ENCODE measurements at places on chromosomes 7 and 10.
A peak's percentile ranks its signal among the peaks of the same experiment; 100 is the strongest.

DNA sequence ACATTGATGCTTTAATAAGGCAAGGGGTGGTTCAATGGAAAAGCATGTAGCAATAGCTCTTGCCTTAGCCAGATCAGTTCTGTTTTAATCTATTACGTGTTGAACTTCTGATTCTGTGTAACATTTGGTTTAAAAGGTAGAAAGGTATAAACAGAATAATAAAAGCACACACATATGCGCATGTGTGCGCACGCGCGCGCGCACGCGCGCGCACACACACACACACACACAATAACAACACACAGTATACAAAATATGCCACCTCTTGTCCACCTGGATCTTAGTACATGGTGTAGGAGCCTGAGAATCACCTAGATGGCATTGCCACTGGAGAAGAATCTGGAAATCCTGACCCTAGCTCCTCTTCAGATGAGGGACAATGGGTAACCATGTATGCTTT lies 49.6 kb upstream of the TEX47 start:
- no peak for DNase-seq

GRCh38 chr7:72003236-72003635 lies 408.9 kb downstream of the CALN1 start:
- no peak for DNase-seq

- no peak for DNase-seq
These were observed 118.3 kb downstream of the DIP2C start for GRCh38 chr10:571166-571565.

GRCh38 chr7:94452239-94452638 lies 57.4 kb upstream of the CASD1 start:
- DNase-seq, result no peak

GRCh38 chr7:157859915-157860314 lies 523.1 kb downstream of the DNAJB6 start:
- DNase-seq, result no peak

DNA sequence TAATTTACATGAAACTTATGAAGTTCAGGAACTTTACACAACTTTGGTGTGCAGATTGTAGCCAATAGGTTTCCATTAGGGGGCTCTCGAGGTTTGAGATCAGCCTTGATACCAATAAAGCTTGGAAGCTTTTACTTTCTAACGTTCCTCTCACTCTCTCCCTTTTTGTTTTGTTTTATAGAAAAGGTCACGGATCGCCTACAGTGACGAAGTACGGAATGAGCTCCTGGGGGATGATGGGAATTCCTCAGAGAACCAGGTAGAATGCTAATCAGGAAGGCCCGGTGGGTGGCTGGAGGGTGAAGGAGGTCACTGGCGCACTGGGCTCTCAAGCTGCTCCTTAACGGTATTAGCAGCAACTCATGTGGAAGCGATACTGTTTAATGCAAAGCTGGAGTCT lies 79.9 kb downstream of the VTI1A start:
- no peak for DNase-seq

GRCh38 chr10:22962817-22963216 lies 35.0 kb downstream of the ARMC3 start:
- no peak for DNase-seq

DNA sequence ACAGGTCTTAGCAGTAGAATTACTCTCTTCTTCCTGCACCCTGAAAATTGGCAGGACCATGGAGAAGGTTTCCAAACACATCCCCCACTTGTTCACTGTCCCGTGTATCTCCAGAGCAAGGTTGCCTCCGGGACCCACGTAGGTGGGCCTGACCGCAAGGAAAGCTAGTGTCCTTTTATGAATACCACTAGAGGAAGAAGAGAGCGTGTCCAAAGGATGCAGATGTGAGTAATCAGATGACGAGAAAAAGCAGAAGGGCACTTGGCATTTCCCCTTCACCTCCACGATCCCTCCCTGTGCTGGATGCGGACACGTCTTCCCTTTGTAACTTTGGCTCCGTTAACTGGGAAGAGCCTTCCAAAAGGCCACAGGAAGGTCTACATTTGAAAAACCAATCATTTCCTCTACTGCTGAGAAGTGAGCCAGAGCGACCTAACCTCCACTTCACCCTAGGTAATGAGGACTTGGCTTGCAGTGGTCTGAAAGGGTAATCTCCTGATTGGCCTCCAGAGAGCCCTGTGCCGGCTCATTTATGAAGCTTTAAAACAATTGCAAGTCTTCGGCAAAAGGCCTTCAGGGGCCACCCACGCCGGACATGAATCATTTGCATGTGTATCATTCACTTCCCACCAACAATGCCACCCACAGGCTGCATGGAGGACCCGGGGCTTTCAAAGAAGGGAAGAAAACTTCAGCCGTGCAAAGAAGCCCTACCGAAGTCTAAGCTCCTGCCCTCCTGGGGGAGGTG lies 55.4 kb downstream of the LYZL1 start:
- DNase-seq, result no peak

DNA sequence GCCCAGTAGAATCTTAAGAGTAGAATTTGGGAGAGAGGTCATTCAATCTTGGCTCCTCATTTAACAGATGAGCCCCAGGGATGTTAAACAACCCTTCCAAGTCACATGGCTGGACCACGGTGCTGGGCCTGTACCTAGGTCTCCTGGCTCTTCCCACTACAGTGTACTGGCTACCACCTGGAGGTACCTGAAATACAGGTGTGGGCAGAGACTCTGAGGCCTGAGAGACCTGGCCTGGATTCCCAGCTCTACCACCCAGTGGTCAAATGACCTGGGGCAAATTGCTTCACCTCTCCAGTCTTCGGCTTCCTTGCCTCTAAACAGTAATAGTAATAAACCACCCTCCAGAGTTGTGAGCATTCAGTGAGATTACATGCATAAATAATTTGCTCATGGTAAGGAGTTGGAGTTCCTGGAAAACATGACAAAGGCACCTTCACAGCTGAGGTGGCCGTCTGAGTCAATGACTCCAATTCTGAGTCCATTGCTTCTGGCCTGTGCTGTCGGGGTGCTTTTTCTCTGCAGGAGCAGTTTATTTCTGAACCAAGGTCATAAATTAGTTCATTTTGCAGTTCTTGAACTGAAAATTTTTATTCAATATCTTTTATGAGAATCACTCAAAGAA lies 2.7 kb downstream of the GOT1 start:
- no peak for DNase-seq

DNA sequence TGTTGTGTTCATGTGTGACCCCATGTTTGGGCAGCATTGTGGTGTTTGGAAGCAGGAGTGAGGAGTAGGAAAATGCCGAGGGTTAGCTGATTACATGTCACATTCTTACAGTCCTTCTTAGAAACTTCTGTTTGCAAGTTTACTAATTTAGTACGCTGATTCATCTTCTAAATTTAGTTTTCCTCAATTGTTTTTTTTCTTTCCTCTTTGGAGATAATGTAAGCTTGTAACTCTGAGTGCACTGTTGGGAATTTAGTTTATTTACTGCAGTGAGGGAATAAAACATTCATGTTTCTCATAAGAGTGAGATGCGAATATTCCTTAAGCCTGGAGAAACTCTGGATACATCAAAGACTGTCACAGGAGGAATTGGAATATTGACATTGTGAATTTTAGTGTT lies 135.0 kb downstream of the NT5C2 start:
- no peak for DNase-seq

GRCh38 chr10:13961097-13961496 lies 369.6 kb downstream of the FRMD4A start:
- DNase-seq, result no peak

DNA sequence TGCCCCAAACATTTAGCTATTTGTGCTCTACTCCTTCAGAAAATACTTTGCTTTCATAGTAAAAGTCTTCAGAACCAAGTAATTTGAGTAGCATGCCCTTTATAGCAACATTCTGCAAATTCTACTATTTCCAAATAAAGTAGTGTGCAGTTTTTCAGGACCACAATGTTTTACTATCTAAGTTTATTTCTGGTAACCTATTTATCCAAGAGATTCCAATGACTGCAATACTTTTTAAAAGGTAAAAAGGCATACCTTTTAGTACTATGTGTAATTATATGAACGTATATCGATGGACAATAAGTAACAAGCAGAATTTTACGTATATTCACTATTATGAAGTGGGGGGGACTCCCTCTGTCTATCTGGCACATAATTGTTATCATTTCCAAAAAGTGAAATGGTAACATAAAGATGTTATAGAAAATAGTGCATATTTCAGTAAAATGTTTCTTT lies 6.9 kb upstream of the CAV2 start:
- no peak for DNase-seq

- no peak for DNase-seq
These were observed 47.3 kb upstream of the INSYN2A start for GRCh38 chr10:127243490-127244272.

- no peak for DNase-seq
These were observed 68.0 kb downstream of the PIP4K2A start for GRCh38 chr10:22646388-22646853.

- no peak for DNase-seq
These were observed 184.5 kb upstream of the RNF32 start for GRCh38 chr7:156456032-156456431.

DNA sequence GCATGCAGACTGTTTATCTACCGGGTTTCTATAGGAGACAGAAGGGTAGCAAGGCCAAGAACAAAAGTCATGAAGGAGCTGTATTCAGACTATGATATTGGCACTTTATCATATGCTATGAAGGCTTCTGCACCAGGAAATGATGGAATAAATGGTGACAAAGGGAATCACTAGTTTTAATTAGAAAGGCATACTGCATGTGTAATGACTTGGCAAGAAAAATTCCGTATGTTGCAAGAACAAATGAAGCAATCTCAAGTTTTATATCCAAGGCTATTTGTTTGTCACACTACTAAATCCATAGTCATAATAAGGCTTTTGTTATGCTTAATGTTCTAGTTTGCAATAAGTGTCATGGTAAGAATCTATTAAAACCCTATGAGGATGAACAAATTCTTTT lies 230.9 kb downstream of the ZEB1 start:
- DNase-seq, result no peak

DNA sequence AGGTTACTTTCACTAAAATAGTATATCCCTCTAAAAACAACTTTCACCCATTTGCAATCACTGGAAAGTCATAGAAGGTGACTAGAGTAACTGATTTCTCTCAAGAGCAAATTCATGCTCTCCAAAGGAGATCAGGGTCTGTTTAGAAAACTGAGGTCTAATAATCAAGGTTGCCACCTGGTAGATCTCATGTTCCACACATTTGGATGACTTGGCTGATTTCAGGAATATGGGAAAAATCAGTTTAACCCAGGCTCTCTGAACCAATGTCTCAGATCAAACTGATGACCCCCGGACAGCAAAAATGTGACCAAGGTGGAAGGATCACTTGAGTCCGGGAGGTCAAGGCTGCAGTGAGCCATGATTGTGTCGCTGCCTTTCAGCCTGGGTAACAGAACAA lies 562.4 kb upstream of the C7orf33 start:
- DNase-seq, result no peak

DNA sequence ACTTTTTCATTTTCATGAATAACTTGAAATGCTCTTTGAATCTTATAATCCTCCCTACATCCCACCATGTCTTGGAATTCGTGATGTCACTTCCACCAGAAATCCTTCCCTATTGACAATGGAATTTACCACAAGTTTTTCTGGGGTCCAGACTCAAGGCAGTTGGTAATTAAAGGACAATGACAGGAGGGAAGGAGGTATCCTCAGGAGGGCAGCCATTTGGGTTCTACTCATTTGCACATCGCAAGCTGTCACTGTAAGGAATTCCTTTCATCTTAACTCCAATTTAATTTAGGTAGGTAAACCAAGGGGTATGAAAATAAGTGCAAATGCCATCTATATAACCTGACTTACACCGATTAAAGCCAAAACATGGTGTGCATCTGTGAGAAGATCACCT lies 21.9 kb downstream of the LRRC17 start:
- no peak for DNase-seq

GRCh38 chr7:129162732-129163131 lies 18.2 kb downstream of the TSPAN33 start:
- DNase-seq, result no peak

DNA sequence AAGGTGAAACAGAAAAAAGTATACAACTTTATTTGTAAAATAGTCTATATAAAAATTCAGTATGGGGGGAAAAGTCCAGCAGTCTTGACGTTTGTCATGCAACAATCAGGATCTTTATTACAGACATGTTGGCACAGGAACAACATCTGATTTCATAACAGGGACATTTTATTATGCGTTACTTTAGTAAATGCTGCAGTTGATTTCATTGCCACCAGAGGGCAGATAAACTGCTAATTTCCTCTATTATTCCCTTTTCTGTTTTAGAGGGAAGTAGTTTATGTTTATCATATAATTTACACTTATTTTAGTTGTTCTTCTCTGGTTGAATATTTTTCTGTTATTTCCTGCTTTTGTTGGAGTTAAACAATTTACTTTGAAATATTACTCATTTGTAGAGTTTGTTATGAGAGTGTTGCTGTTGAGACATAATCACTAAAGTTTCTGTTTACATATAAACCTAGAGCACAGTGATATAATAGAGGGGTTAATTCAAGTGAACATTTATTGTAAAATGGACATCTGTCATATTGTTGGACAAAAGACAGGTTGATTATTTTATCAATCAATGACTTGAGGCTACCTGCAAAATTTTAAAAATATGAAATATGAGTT lies 3.3 kb downstream of the PLXDC2 start:
- peak; percentile 95 for DNase-seq

- no peak for DNase-seq
These were observed 238.4 kb downstream of the KCNMA1 start for GRCh38 chr10:77398986-77399755.

GRCh38 chr10:93917821-93918220 lies 24.0 kb downstream of the SLC35G1 start:
- DNase-seq, result no peak

GRCh38 chr7:123864012-123864411 lies 19.0 kb downstream of the HYAL4 start:
- no peak for DNase-seq

GRCh38 chr10:80454513-80455460 lies 677 bp downstream of the TSPAN14 start:
- peak; percentile 39 for DNase-seq

DNA sequence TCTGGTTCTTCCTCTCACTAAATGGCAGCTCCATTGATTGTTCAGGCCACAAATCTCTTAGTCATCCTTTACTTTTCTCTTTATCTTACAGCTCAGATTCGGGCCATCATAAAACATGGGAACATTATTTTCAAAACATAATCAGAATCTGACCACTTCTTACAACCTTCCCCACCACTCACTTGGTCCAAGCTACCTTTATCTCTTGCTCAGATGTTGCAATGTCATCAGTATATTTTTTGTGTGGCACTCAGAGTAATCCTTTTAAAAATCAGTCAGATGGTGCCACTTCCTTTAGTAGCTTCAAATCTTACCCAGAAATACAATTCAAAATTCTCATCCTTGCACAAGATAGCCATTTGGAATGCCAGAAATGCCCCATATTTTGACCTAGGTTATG lies 34.5 kb upstream of the FAM3C start:
- no peak for DNase-seq

- no peak for DNase-seq
These were observed 519.1 kb upstream of the AUTS2 start for GRCh38 chr7:69078997-69079769.

DNA sequence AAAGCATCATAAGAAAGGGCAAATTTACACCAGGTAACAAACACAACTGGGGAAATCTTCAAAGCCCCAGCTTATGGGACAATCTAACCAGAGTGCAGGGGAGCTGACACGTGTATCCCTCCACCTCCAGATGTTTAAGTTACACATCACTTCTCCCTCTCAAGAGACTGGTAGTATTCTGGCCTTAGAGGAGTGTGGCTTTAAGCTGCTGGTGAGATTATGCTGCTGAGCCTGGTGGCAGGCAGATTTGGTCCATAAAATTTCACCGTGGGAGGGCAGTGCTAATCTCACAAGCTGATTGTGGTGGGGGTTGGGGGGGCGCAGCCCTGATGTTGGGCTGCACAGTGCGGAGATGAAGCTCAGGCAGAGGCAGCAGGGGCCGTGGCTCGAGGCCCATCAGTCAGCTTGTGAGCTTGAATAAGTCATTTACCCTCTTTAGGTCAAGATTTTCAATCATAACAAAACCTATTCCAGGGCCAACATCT lies 431.0 kb upstream of the GALNT17 start:
- DNase-seq, result no peak

Measured in Kasumi-1 (cell line).